ENCODE measurements at places on chromosomes 4 and X. TPM values are rescaled to one million over a fixed set of nuclear protein-coding genes. Genes with fewer than 3 reads are reported as not detected.

GRCh38 chr4:56804551-56804950 lies 16.9 kb downstream of the SPINK2 start:
- no peak for DNase-seq

TBC1D25 gene
- total RNA-seq: 4.0 TPM

DNA sequence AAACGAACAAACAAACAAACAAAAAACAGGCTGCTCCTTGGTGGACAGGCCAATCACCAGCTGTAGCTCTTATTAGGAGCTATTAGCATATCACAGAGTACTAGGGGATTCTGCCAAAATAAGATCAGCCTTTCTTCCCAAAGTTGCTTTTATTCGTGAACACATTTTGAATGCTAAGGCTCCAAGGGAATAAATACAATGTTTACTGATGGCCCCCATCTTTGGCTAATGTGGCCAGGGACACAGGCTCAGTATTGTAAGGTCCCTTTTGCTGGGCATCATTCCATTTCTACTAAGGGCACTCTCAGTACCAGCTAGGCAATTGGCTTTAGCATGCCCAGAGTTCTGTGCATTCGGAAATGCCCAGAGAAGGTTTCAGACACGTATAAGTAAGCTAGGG lies 84.3 kb downstream of the GPC4 start:
- DNase-seq: no peak

- DNase-seq: no peak
These were observed 813 bp downstream of the TLR7 start for GRCh38 chrX:12867685-12868084.

ETDB gene
- total RNA-seq: not detected

- DNase-seq: no peak
These were observed 112.7 kb downstream of the USP46 start for GRCh38 chr4:52546449-52546848.

- peak; percentile 91 for DNase-seq
These were observed at the start of gene ANKRD17 for GRCh38 chr4:73258686-73259570. TSS of gene ANKRD17 (minus strand) at chr4:73258798. CDS start at chr4:73258668, 130 bp downstream.

- DNase-seq: no peak
These were observed 22.8 kb downstream of the MEPE start for GRCh38 chr4:87855559-87855958.

Measured in H7 (cell line).